ENCODE measurements at places on chromosomes 6 and 20.

- no peak for DNase-seq
These were observed 109.8 kb downstream of the CRYBG1 start for GRCh38 chr6:106470316-106470715.

DNA sequence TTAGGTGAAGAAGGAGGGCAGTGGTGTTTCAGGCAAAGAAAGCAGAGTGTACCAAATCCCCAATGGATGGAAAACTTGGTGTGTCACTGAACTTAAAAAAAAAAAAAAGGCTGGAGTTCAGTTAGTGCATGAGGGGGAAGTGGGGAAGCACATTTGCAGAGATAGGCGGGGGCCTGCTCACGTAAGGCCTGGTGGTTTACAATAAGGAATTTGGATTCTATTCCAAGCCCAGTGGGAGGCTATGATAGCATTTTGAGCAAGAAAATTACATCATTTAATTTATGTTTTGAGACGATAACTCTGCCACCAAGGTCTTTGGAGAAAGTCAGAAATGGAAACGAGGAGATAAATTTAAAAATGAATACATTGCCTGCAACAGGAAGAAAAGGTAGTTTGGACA, 225.5 kb downstream of the EYA4 start:
- DNase-seq, result no peak

- DNase-seq, result no peak
These were observed 605.5 kb downstream of the HDGFL1 start for GRCh38 chr6:23174781-23175361.

DNA sequence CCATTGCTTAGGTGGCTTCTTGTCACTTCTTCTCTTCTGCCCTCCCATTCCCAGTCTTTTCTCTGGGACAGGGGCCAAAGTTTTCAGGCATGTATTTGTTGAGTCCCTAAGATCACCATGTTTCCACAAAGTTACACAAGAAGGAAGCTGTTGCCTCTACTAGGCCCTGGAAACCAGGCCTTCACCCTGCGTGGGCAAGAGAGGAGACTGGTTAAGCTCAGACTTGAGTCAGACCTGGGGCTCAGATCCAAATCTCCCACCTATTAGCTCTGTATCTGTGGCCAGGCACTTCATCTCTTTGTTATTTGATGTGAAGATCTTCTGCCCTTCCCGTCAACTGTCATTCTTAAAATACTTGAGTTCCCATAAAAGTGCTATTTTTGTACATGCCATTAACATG, 154.6 kb downstream of the SASH1 start:
- DNase-seq, result no peak

DNA sequence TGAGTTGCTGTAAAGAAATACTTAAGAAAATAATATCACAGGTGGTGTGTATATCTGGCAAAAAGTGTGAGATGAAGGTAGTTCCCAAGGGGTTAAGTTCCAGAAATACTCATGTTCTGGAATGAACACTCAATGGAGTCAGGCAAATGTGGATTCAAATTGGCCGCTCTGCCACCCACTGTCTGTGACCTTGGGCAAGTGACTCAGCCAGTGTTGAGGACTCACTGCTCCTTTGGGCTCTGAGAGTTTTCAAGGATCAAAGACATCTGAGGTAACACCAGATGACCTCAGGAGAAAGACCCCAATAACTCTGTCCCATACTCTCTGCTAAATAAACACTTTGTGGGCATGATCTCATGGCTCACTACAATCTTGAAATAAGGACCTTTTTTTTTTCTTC, 59.2 kb upstream of the EYA2 start:
- DNase-seq, result no peak

DNA sequence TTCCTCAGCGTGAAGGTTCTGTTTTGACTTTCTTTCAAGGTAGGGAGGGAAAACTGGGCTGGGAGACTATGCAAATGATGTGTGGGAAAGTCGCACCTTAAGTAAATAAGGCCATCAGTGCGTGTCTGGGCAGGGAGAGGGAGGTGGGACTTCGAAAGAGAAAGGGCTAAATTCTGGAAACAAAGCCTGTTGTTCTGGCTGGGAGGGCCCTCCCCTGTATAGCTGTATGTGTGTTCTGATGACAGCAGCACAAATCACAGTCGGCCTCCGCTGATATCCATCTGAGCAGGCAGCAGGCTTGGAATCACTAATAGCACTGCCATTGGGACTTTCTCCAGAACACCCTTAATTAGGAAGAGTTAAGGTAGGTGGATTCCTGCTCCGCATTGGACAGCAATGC, 19.2 kb downstream of the JAG1 start:
- no peak for DNase-seq

DNA sequence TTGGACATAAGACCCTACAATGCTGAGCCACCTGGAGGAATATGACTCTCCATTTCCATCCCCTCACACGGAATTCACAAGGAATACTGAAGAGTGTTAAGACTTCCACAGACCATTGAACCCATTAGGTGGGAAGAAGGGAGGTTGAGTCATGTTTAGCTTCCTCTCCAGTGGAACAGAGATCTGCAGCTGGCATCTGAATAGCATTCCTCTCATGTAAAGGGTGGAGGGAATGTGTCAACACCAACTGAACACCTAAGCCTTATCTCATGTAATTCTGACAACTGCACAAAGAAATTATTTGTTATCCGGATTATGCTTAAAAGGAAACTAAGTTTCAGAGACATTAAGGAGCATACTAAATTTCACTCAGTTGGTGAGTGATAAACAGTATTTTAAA, 705.9 kb downstream of the MAFB start:
- no peak for DNase-seq

Data from T-cell (primary cell).